Endothelial cell of umbilical vein (primary cell): ENCODE measurements at places on chromosomes 16 and 17. TPM values are rescaled to one million over a fixed set of nuclear protein-coding genes. Genes with fewer than 3 reads are reported as not detected.

DNA sequence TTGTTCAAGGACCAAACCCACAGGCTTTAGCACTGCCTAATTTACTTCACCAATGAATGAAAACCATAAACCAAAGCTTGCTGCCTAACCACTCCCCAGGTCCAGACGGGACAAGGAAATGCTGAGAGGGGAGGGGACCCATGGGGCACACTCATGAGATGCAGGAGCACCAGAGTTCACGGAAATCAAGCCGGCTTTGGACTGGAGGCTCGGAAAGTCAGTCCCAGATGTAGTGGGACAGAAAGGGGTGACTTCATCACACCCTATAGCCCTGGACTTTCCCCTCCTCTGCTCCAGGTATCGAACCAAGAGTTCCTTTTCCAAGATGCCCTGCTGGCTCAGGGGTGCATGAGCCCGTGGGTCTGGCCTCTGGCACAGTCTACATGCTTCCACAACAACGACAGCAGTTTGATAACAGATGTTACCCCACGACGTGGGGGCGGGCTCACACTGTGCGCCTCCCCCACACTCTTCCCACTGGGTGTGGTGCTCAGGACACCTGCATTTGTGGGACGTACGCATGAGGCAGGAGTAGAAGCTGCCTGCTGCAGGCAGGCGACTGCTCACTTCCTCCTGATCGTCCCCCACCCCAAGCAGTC, 63.2 kb downstream of the AMFR start:
- DNase-seq: no peak

DNA sequence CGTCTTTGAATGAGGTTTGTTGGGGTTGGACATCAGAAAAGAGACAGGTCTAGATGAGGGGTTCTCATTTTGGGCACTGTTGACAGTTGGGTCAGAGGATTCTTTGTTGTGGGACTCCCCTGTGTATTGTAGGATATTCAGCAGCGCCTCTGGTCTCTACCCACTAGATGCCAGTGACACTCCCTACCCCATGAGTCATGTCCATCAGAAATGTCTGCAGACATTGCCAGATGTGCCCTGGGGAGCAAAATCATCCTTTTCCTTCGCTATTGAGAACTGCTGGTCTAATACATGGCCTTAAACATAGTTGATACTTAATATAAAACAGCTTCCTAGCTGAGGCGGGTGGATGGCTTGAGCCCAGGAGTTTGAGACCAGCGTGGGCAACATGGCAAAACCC, 3.1 kb downstream of the ABAT start:
- DNase-seq: no peak

DNA sequence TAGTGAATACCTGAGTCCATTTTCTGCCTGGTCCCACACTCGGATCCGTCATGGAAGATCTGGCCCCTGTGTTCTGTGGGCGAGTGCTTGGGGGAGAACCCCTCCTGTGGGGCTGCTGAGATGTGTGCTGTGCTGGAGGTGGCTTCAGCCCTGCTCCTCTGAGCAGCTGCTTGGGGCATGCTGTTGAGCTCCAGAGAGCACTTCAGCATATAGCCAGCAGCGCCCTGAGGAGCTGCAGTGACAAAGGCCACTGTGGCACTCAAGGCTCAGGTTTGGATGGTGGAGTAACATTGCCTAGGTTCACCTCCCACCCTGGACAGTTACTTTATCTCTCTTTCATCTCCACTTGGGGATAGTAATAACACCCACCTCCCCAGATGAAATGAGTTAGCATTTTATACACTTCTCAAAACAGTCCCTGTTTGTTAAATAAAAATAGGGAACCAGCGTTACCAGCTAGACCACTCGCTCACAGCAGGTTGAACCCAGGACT, 75.3 kb downstream of the KSR1 start:
- DNase-seq: no peak

The CTCF gene
- 40.0 and 40.7 TPM in 2 replicates for total RNA-seq

The FNDC8 gene
- not detected in 2 replicates for total RNA-seq

The LRRC75A gene
- total RNA-seq: 2.9 and 3.7 TPM in 2 replicates

The CCDC200 gene
- total RNA-seq: not detected in 2 replicates

The SLC38A7 gene
- total RNA-seq: 44.4 and 45.5 TPM in 2 replicates
